CD4-positive, alpha-beta T cell treated with Interleukin-15 for 4 hours (primary cell): ENCODE measurements at places on chromosomes 5 and 9.

DNA sequence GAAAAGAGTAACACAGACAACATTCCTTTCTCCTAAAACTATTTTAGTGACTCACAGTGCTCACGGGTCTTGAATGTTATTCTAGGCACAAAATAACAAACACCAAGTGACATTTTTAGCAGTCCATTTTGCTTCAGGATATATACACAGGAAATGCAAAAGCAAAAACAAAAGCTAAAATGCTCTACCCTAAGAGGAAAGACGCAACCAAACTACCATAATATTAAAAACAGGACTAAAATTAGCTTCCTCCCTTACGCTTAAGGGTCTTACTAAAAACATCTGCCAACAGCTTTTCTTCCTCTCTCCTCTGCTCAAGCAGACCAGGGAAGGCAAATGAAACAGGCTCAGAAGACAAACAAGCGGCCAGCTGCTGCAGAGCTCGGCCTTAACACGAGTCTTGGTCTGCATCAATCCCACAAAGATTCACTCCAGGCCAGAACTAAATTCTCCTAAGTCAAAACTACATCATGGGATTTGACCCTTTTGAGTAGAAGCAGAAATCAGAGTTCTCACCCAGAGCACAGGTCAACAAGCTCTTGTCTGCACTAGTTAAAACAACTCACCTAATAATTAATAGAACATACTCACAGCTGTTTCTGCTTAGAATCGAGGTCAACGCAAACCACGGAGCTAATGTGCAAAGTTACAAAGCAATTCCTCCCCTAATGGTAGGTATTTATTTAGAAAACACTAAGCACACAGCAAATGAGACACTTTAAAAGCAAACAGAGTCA lies 62.3 kb downstream of the RAPGEF1 start:
- DNase-seq, result no peak

DNA sequence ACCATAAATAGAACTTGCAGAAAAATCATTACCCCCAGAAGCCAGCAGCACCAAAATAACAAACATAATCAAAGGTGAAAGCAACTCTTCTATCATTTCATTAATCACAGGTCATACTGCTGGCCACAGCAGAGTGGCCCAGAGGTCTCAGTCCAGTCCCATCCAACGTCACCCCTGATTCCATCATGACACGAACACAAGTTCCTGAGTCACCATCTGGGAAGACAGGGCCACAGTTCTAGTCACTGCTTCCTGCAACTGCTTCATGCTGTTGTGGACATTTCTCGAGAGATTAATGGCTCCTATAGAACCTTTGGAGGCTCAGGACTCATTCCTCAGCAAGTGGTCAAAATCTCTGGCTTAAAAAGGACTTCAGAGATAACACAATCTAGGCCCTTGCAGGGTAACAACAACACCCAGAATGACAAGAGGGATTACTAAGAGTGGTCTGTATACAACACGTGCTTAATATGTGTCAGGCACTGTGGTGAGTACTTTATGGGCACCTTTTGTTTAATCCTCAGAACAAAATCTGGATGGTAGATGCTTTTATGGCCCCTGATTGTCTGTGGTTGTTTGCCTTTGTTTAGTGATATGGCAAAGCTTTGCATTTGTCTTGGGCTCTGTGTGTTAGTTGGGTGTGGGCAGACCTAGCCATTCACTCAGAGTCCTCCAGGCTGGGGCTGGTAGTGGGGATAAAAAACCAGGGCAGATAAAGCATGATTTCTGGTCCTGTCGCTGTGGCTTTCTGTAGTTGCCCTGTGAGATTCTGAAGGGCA lies 184.3 kb downstream of the DAB2IP start:
- no peak for DNase-seq

DNA sequence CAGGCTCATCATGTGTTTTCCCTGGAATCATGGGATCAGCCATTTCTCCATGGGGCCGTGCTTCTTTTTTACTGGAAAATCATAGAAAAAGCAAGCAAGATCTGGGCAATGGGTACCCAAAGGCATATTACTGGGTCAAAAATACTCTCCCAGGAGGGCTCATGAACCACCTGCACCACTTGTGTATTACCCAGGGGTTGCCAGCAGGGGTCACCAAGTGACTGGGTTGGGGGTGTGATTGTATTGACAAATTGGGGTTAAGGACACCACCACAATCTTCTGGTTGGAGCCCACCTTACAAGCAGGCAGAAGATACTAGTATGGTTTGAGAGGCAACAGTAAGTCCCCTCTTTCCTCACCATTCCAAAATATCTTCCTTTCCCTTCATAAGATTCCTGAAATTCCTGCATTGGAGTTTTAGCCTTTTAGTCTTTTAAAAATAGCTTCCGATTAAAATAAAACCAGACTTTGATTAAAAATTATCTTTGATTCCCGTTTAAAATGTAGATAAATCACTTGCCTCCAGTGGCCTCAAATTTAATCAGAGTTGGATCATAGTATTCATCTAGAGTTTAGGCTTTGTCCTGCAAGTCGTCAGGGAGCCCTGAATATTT lies 603.3 kb downstream of the KIF4B start:
- DNase-seq, result peak; percentile 31

- no peak for DNase-seq
Observed at GRCh38 chr5:135136546-135136945, 102.5 kb upstream of the PITX1 start.

- DNase-seq, result no peak
Observed at GRCh38 chr5:107456281-107456715, 214.4 kb downstream of the EFNA5 start.

DNA sequence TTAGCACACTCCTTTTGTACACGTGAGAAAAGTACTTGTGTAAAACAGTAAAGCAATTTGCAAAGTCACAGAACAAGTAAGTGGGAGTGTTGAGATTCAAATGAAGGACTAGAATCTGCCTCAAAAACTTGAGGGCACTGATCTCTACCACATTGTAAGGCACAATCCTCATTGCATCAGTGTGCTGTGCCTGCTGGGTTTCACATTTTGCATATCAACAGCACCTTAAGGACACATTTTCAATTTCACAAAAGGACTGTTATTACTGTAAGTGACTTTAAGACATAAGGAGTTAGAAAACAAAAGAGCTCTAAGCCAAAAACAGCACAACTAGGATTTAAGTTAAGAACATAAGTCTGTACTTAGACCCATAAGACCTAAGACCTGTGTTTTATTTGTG lies 44.7 kb upstream of the HK3 start:
- no peak for DNase-seq

- no peak for DNase-seq
Observed at GRCh38 chr5:57054671-57055070, 102.7 kb upstream of the MIER3 start.

GRCh38 chr5:96079075-96079474 lies 117.4 kb upstream of the ELL2 start:
- no peak for DNase-seq

DNA sequence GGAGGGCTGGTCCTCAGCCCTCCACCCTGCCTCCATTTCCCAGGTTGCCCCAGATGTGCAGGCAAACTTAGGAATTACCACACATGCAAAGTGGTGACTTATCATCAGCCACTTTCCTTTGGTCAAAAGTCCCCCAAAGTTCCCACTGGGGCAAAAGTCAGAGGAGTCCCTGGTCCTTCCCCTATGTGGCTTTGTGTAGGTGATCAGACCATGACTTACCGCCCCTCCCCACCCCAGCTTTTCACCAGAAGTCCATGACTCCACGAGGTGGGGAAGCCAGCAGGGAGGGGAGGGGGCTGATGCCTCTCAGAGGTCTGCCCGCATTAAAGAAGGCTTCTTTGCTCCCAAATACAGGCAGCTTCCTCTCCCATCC lies 5.8 kb downstream of the TRAF1 start:
- no peak for DNase-seq

GRCh38 chr5:112226215-112226614 lies 192.9 kb downstream of the EPB41L4A start:
- no peak for DNase-seq

- no peak for DNase-seq
Observed at GRCh38 chr9:113536166-113536482, 72.6 kb downstream of the RGS3 start.
